Panc1 (cell line): ENCODE measurements at places on chromosomes 1 and 21. TPM values are rescaled to one million over a fixed set of nuclear protein-coding genes. Genes with fewer than 3 reads are reported as not detected.

Gene CD1E
- not detected for total RNA-seq

Gene RGS13
- total RNA-seq: not detected

Gene ACAP3
- 30.7 TPM for total RNA-seq

Gene FALEC
- total RNA-seq: 1.0 TPM

Gene F5
- total RNA-seq: 0.08 TPM

Gene UBE2Q1
- 96.0 TPM for total RNA-seq

Gene MEF2D
- 30.9 TPM for total RNA-seq

Gene DDR2
- total RNA-seq: 1.9 TPM

Gene CFHR5
- not detected for total RNA-seq

Gene NHLH1
- 0.18 TPM for total RNA-seq

Gene TFF1
- total RNA-seq: 0.36 TPM

Gene PRAMEF4
- total RNA-seq: not detected

Gene LAD1
- total RNA-seq: 0.10 TPM
